ENCODE measurements at places on chromosomes 2 and 18.

- no peak for DNase-seq
Observed at GRCh38 chr2:2230433-2230817, 100.7 kb downstream of the MYT1L start.

- DNase-seq: no peak
Observed at GRCh38 chr2:656676-657075, 20.5 kb downstream of the TMEM18 start.

DNA sequence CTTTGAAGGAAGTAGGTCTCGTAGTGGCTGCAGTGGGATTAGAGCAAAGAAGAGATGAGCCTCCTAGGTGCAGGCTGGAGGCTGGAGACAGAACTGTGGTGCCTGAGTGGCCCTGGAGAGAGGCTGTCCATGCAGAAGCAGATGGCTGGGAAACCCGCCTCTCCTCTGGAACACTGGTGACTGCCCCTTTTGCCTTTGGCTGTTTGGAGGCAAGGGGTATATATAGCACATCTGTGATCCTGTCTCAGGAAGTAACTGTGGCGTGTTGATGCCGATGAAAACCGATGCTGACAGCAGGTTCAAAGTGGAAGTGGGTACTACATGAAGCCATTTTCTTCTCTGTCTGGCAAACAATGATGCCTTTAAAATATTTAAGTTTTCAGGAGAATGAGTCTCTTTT is 43.5 kb downstream of the SLC9A2 start:
- DNase-seq: no peak

- DNase-seq: no peak
Observed at GRCh38 chr18:23230686-23231085, 95.4 kb downstream of the CABLES1 start.

GRCh38 chr2:224938651-224939182 is 103.6 kb downstream of the DOCK10 start:
- DNase-seq: no peak

- no peak for DNase-seq
Observed at GRCh38 chr2:154707994-154708575, 9.6 kb downstream of the KCNJ3 start.

DNA sequence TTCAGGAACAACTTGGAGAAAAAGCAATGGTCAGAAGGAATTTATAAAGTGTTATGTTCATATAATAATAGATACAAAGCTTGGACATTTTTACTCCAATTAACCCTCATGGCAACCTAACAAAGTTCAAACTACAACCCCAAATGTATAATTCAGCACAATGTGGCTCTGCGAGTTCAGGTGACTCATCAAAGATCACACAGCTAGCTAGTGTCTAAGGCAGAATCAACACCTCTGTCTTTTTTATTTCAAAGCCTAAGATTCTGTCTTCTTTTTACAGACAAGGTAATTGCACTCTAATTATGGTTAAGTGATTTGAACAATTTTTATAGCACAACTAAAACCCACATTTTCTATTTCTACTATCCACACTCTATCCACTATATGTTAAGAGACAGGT is 90.5 kb downstream of the CHST9 start:
- no peak for DNase-seq

- DNase-seq: no peak
Observed at GRCh38 chr2:149816756-149817551, 229.4 kb upstream of the MMADHC start.

All from activated T-cell treated with anti-CD3 and anti-CD28 coated beads, Interleukin-2, amount 50 U/mL, for 72 hours (primary cell).